Osteocyte (in vitro differentiated cells): ENCODE measurements at places on chromosomes 12 and 14. TPM values are rescaled to one million over a fixed set of nuclear protein-coding genes. Genes with fewer than 3 reads are reported as not detected.
A peak's percentile ranks its signal among the peaks of the same experiment; 100 is the strongest.

The CPM gene
- 0.21 and 1.0 TPM in 2 replicates for total RNA-seq

The RNASE3 gene
- total RNA-seq = not detected in 2 replicates

The PTGDR gene
- not detected in 2 replicates for total RNA-seq

The PCED1B gene
- total RNA-seq = 1.6 and 2.5 TPM in 2 replicates

DNA sequence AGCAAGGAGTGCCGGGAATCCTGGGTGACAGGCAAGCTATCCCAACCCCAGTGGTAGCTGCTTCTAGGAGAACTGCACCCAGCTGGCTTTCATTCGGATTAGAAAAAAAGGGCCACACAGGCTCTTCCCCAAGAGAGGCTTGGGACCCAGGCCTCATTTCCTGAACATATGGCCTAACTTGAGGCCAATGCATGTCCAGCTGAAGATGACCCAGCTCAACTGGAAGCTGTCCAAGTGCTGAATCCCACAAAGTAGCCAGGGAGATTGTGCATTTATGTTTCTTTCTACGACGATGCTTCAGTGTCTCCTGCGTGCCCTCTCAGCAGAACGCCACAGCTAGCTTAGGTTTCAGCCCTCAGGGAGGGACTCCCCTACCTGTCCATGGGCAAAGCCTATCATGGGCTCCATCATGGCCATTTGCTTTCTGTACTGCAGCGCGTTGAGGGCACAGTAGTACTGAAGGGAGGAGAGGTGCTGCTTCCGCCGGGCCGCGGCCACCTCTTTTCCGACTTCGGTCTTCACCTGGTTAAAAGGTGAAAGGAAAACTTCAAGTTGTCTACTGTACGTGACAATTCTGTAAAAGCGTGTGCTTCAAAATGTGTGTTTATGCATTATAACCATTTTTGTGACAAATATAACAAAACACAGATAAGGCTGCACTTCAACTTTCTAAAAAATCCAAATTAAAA, 29.1 kb downstream of the APPL2 start:
- no peaks in the 10 kb centered on the region for H3K27me3 ChIP-seq
- peaks cover 68% of the 10 kb centered on the region for H3K36me3 ChIP-seq
- no peak overlapping the region for H3K27ac ChIP-seq
- DNase-seq = no peak
- H3K4me1 ChIP-seq = no peaks in the 10 kb centered on the region

GRCh38 chr12:87866578-87867292, 162.5 kb downstream of the C12orf50 start:
- peaks cover 23% of the 10 kb centered on the region for H3K4me1 ChIP-seq
- no peaks in the 10 kb centered on the region for H3K27me3 ChIP-seq
- H3K4me3 ChIP-seq = no peak overlapping the region
- H3K36me3 ChIP-seq = no peaks in the 10 kb centered on the region

DNA sequence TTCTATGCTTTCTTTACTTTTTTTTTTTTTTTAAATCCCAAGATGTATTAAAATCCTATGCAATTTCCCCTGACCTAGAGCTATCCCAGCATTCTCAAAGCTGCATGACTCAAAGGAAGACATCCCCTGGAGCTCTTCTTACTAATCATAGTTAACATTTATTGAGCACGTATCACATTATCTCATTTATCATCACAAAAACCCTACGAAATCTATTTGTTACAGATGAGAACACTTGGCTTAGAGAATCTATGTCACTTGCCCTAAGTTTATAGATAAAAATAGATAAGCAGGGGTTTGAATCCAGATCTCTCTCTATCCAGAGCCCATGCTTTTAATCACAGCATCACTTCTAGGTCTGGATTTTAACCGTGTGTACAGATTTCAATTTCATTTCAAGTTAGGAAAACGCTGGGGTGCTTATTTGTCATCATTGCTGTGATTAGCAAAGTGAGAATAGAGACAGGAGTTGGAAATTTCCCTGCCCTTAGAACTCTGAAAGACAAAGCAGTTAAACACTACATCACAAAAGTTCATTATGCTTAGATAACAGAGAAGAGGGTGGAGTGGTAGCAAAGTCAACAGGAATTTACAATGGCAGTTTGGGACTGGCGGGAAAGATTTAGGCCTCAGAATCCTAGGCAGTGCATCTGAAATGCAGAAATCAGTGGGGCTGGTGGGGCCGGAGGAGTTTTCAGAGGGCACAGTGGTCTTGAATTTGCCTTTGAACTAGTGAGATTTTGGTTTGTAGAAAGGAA, 177.7 kb upstream of the FRMD6 start:
- H3K27ac ChIP-seq = no peak overlapping the region
- DNase-seq = no peak
- H3K4me1 ChIP-seq = peaks cover 19% of the 10 kb centered on the region
- H3K4me3 ChIP-seq = no peak overlapping the region
- H3K36me3 ChIP-seq = no peaks in the 10 kb centered on the region

- H3K27ac ChIP-seq = no peak overlapping the region
- no peaks in the 10 kb centered on the region for H3K27me3 ChIP-seq
- no peak for DNase-seq
- peaks cover 9% of the 10 kb centered on the region for H3K4me1 ChIP-seq
- H3K36me3 ChIP-seq = peaks cover 20% of the 10 kb centered on the region
Measured at GRCh38 chr14:92644171-92644969, 104.1 kb downstream of the LGMN start.

DNA sequence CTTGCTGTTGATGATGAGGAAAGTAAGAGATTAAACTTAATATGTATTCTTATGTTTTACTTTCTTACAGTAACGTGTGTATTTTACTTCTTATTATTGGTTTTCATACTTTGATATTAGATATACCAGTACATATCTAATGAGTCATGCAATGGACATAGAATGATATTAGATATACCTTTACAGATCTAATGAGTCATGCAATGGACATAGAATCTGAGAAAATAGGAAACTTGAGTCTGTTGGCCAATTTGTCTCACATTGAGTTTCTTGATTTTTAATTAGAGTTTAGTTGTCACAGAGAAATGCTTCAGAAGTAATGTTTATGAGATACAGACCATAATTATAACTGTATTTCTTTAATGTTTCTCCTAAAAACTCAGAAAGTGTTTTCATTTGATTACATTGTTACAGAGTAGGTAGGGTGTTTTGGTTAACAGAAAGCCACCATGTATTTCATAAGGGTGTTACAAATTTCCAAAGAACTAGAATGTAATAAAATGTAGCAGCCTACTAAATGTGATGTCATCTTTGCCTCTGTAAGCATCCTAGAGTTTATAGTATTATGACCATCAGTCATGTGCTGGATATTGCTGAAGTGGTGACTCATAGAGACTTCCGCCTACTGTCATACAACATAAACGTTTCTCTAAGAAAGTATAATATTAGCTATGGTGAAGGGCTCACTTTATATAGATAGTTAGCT, 3.0 kb downstream of the GAS2L3 start:
- no peaks in the 10 kb centered on the region for H3K27me3 ChIP-seq
- peak overlapping the region; percentile 67 for H3K27ac ChIP-seq
- no peaks in the 10 kb centered on the region for H3K36me3 ChIP-seq

- H3K36me3 ChIP-seq = peaks cover 2% of the 10 kb centered on the region
- no peak overlapping the region for H3K27ac ChIP-seq
- no peak overlapping the region for H3K4me3 ChIP-seq
- peaks cover 46% of the 10 kb centered on the region for H3K27me3 ChIP-seq
Measured at GRCh38 chr12:54191126-54191525, 2.3 kb upstream of the SMUG1 start.

DNA sequence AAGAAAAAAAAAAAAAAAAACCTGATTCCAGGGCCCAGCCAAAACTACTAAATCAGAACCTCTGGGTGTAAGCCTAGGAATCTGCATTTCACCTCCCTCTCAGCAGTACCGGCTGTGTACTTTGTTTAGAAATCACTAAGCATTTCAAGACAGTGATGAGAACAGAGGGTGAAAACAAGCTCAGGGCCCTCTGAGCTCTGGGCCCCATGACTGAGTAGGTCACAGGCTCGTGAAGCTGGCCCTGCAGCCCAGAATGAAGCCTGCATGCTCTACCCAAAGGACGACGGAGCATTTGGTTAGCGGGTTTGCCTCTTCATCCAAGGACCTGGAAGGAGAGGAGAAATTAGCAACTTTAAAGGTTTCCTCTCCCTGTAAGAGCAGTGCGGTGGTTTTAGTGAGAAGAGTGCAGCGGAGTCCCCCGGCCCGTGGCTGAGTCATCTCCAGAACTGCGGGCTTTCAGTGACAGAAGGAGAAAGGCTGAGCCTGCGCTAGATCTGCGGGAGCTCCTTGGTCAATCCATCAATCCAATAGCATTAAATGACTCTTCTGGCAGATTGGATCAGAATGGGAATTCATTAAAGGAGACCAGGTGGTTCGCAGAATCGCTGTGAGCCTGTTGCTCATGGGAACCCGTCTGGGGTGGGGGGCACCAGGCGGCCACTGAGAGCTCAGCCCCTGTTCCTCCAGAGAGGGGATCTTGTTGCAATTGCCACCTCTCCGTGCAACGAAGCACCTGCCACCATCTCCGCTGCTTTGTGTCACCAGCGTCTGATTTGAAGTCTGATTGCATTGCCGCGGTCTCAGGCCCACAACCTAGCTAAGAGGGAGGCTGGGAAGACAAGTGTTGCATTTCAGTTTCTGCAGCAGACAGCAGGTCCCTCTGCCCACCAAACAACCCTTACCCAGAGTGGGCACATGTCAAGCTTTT, 7.3 kb downstream of the IL31 start:
- no peak for DNase-seq
- no peaks in the 10 kb centered on the region for H3K4me1 ChIP-seq
- H3K4me3 ChIP-seq = no peak overlapping the region
- H3K27me3 ChIP-seq = peaks cover 8% of the 10 kb centered on the region
- H3K36me3 ChIP-seq = no peaks in the 10 kb centered on the region

GRCh38 chr12:124713041-124713435, 145.6 kb upstream of the NCOR2 start:
- peaks cover 41% of the 10 kb centered on the region for H3K4me1 ChIP-seq
- peaks cover 2% of the 10 kb centered on the region for H3K36me3 ChIP-seq
- H3K4me3 ChIP-seq = no peak overlapping the region
- peak overlapping the region; percentile 83 for H3K27ac ChIP-seq

DNA sequence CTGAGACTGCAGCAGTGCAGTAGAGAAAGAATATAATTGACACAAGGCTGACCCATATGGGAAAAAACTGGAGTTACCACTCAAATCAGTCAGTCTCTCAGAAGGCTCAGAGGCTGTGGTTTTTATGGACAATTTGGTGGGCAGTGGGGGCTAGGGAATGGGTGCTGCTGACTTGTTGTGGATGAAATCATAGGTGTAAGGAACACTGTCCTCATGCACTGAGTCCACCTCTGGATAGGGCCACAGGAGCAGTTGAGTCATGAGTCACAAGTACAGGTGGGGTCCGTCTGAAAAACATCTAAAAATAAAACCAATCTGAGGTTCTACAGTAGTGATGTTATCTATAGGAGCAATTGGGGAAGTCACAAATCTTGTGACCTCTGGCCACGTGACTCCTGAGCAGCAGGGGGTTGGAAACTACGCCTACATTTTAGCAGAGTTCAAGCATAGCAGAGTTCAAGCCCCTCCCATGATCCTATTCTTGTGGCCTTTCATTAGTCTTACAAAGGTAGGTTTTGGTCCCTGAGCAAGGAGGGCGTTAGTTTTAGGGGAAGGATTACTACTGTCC, 18.1 kb upstream of the SGPP1 start:
- H3K4me3 ChIP-seq = no peak overlapping the region
- H3K36me3 ChIP-seq = no peaks in the 10 kb centered on the region
- no peaks in the 10 kb centered on the region for H3K4me1 ChIP-seq

GRCh38 chr14:95903616-95904107, 27.0 kb downstream of the TUNAR start:
- no peak for DNase-seq
- no peaks in the 10 kb centered on the region for H3K36me3 ChIP-seq
- no peak overlapping the region for H3K27ac ChIP-seq

DNA sequence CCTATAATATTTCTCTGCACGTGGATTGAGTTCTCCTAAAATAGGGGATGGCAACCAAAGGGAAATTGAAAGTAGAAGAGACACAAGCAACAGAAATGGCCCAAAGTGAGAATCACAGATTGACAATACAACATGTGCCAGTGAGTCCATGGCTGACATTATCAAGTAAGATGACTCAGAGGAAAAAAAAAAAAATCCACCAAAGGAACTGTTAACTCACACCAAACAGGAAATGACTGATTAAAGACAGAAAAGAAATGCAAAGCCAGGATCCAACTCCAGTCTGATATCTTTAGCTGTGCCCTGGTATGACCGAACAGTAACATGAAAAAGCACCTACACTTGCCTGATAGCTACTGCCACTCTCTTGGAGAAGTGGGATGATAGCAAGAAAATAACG, 485.0 kb downstream of the PRKD1 start:
- no peak for DNase-seq
- H3K27me3 ChIP-seq = no peaks in the 10 kb centered on the region
- H3K36me3 ChIP-seq = no peaks in the 10 kb centered on the region
- H3K4me3 ChIP-seq = no peak overlapping the region
- H3K4me1 ChIP-seq = no peaks in the 10 kb centered on the region

DNA sequence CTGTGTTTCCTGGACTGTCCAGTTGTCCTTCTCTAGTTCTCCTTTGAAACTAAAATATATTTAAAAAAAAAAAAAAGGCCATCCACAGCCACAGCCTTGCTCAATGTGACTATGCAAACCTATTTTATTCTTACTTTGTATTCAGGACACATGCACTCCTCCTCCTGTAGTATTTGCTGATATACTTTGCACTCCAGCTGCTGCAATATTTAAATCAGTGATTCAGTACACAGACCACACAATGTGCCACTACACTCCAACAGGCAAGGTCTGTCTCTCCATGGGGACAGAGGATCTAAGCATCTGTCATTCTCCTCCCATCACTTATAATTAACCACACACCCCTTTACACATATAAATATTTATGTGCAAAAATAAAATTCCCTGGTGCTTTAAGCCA, 40.2 kb upstream of the CCDC196 start:
- H3K4me1 ChIP-seq = no peaks in the 10 kb centered on the region
- H3K27me3 ChIP-seq = peaks cover 3% of the 10 kb centered on the region
- no peak overlapping the region for H3K4me3 ChIP-seq
- no peak for DNase-seq
- no peak overlapping the region for H3K27ac ChIP-seq
